ENCODE measurements at places on chromosomes 4 and X.

DNA sequence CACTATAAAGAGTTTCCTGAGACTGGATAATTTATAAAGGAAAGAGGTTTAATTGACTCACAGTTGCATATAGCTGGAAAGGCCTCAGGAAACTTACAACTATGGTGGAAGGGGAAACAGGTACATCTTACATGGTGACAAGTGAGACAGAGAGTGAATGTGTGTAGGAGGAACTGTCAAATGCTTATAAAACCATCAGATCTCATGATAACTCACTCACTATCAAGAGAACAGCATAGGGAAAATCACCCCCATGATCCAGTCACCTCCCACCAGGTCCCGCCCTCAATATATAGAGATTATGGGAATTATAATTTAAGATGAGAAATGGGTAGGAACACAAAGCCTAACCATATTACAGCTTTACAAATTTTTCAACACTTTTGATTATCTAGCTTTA is 266.0 kb downstream of the DTHD1 start:
- DNase-seq = no peak

DNA sequence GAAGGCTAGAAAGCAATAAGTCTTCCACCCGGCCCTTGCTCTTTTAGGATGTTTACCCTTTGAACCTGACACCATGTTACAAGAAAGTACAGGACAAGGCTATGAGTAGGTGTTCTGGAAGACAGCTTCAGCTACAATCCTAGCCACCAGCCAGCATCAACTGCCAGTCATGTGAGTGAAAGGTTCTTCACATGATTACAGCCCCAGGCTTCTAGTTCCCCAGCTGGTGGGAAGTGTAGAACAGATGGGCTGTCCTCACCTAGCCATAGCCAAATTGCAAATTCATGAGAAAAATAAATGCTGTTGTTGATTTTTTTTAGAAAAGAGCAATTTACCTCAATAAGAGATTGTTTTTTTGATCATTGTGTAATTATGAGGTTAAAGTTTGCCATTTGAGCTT is 60.8 kb downstream of the GRXCR1 start:
- no peak for DNase-seq

DNA sequence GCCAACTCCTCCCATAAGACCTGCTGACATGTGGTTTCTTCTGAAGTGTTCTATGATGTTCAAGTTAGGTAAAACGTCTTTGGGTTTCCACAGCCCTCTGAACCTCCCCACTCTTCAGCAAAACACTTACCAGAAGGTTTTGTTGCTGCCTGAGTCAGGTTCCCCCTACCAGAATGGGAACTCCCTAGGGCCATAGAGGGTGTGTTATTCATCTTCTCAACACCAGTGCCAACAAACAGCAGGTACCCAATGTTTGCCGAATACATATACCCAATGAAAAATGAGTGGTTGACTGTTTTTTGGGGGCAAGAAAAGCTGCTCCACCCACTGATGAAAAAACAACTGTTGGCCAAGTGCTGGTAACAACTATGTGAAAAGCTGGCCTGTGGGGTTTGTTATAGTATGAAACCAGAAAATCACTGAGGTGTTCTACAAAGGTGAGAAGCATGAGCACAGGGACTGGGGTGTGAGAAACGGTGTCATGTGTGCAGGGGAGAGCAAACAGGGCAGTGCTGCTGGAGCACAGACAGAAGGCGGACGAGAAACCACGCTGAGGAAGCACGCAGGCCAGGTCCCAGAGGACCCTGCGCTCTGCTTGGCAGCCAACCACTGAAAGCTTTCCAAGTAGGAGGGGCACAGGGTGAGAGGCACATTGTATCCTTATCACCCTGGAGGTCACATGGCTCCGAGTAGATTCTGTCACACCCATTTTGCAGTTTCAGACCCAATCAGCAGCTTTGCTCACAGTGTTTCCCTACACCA is 28.8 kb downstream of the ATP8A1 start:
- no peak for DNase-seq

DNA sequence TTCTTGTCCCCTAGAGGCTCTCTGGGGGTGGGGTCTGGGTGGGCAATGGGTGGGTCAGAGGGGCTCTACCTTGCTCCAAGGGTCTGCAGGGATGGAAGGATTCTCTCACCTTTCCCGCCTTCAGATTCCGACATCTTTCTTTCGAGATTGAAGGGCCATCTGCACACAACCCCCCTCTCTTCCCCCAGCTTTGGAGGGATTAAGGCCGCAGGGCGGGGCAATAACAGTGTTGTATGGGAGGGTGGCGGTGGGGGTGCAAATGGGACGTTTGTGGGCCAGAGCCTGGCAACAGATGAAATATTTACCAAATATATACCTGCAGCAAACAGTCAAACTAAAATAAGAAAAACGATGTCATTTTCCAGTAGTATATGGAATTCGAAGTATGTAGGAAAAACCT is at the start of gene CACNA1F:
Gene CACNA1F (minus strand): TSS at position 165 of the 400 bp plus-strand sequence. CDS start 31 bp downstream, at position 134.
- no peak for DNase-seq

- DNase-seq = no peak
Measured at GRCh38 chr4:3329887-3330286, 37.1 kb downstream of the RGS12 start.

- DNase-seq = no peak
Measured at GRCh38 chr4:73698217-73698616, 42.2 kb upstream of the CXCL8 start.

- DNase-seq = no peak
Measured at GRCh38 chr4:132956962-132957361, 192.1 kb upstream of the PCDH10 start.

Measured in EL (cell line).